ENCODE measurements at places on chromosomes 1 and 21.
A peak's percentile ranks its signal among the peaks of the same experiment; 100 is the strongest.

DNA sequence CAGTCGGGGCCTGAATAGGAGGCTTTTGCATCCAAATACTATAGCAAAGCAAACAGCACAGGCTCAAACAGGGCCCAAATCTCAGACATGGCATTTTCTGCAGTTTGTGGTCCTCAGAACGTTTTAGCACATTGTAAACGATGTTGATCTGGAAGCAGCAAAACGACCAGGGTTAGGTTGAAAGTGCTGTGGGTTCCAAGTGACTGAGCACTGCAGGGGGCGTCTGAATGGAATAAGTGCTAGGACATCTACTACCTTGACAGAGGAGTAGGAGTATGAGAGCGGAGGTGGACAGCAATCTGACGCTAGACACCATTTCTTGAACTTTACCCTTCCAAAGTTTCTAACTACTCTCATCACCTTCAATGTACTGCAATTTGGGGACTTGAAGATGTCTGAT lies 214.9 kb downstream of the BARHL2 start:
- DNase-seq = no peak

DNA sequence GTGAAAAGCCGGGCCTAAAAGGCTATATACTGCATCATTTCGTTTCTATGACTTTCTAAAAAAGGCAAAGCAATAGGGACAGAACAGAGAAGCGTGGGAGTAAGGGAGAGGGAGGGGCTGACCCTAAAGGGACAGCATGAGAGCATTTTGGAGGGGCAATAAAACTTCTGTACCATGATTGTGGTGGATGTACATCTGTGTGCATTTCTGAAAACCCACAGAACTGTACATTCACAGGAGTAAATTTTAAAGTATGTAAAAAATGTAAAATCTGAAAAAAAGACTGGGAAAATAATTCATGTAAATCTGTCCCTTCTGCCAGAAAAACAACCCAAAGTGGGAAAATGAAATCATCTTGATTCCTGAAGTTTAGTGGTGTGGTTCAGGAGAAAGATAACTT lies 235.4 kb downstream of the CENPF start:
- DNase-seq = no peak

- DNase-seq = no peak
These were observed 145.6 kb downstream of the CAMTA1 start for GRCh38 chr1:6930732-6931300.

DNA sequence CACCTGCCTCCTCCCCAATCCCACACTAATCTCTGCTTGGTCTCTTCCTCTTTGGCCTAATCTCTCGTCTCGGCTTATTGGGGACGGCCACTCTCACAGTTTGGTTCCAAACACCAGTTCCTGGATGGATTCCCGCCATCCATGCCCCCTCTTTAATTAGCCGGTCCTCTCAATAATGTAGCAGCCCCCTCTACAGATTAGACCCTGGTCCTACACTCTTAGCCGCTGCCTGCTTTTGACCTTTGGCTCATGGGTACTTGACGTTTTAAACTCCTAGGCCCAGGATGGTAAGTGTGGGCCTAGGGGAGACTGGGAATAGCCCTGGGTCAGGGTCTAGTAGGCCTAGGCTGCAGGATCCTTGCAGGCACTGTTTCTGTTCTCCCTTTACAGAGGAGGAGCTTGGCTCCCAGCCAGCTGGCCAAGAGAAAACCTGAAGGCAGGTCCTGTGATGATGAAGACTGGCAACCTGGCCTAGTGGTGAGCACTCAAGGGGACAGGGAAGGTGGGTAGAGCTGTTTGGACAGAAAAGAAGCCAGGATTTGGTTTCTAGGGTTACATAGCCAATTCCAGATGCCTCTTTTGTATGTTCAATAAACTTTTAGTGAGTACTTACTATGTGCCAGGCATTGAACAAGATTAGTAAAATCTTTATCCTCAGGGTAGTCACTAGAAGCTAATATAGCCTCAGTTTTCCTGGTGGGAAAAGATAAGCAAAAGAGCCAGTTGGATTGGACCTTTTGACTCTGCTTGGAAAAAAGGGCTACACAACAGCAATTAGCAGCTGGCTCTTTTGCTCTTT lies 758 bp downstream of the RAD54L start:
- DNase-seq = no peak

DNA sequence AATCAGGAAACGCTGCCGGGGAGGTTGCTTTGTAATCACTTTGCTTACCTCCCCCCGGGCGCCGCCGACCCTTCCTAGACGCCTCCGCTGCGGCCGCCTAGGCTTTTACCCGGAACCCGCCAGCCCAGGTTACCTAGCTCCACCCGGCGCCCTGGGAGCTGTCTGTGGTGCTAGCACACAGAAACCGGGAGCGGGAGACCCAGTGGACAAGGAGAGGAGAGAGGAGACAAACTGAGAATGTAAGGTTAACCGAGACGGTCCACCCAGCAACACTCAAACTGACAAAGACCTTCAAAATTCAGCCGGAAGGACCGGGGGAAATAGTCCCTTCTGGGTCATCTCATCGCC lies 9.8 kb downstream of the BARHL2 start:
- DNase-seq = no peak

DNA sequence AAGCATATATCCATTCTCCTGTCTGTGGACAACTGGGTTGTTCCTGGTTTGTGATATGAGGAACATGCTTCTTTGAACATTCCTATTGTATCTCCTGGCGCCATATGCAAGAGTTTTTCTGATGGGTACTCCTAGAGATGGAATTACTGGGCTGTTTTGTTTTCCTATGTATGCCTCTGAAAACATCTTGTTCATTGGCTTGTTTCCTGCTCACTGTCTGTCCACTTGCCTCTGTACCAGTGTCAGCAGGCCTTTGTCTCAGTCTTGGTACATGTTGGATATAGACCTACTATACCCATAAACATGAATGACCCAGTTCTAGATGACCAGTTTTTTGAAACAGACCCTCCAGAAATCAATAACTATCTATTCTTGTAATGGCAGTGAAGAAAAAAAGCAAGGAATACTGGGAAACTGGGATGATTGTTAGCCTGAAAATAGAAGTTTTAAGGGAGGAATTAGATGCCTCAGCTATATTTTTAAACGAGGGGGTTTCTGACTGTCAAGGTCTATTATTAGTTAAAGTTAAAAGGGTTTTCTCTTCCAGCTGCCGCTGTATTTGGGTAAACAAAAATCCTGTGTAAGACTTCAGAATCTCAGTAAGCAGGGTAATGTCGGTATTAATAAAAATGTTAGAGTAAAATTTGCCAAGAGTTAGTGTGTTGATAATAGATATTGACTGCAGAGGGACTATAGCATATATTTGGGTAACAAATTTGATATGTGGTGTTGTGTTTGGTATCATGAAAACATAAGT lies 103.6 kb downstream of the RYR2 start:
- DNase-seq = no peak

- DNase-seq = peak; percentile 82
These were observed at the start of gene NEK2 for GRCh38 chr1:211675230-211676105. Gene NEK2, minus strand, starts transcription at chr1:211675621. Its CDS starts 142 bp downstream, at chr1:211675479.

GRCh38 chr1:80023358-80023757 lies 1016.8 kb upstream of the ADGRL4 start:
- no peak for DNase-seq

DNA sequence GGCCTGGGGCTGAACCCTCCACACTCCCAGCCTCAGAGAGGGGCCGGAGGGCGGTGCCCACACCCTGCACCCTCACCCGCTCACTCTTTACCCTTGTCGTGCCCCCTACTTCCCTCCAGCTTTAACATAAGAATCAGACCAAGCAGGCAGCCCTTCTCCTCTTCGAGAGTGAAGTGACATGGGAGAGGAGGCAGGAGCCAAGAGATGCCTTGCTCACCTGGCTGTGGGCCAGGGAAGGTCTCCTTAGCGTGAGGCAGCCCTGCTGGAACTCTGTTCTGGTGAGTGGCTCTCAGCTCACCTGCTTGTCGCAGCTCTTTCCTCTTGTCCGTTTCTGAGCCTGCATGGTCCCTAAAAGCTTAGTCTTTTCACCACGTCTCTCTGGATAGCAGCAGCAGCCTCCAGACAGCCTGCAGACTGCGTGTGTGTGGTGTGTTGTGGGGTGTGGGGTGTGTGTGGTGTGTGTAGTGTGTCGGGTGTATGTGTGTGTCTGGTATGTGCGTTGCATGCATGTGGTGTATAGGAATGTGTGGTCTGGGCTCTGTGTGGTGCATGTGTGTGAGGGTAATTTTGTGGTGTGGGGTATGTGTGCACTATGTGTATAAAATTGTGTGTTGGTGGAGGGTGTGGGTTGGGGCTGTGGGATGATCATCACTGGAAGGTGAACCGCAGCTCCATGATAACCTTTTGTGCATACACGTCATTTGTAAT lies 86.7 kb downstream of the CCDC185 start:
- no peak for DNase-seq

DNA sequence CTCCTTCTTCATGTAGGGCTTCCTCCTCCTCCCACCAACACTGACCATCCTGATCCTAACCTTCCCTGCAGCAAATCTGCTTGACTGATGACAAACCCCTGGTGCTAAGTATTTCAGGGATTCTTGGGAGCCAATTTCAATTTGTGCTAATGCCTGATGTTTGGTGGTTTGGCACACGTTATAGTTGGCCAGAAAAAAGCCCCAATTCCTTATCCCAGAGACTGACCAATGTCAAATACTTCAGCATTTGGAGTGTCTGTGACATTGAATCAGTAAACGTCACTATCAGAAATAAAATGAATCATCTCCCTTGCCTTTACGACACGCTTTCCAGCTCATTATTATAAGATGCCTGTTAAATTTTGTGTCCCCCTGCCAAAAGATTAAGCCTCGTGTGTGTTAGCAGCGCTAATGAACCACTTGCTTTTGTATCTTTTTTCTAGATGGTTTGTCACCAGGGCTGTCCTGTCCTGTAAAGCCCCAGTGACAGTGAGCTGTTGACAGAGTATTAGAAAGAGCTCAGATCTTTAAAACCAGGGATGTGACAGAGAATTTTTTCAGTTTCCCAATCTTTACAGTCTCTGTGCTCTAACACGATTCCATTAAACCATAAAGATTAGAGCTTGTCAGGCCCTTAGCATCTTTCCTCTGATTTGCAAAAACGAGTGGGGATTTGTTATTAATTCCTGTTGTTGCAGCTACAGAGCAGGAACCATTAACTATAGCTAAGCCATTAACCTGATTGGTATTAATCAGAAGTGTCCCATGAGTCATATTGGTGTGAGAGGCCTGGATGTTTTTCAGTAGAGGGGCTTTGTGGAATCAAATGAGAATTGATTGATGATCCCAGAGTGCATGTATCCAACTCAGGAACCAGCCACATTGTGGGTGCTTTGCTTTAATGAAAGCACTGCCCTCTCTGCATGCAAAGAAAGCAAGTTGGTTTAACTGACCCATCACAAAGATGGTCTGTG lies 665.1 kb upstream of the PLXNA2 start:
- no peak for DNase-seq

DNA sequence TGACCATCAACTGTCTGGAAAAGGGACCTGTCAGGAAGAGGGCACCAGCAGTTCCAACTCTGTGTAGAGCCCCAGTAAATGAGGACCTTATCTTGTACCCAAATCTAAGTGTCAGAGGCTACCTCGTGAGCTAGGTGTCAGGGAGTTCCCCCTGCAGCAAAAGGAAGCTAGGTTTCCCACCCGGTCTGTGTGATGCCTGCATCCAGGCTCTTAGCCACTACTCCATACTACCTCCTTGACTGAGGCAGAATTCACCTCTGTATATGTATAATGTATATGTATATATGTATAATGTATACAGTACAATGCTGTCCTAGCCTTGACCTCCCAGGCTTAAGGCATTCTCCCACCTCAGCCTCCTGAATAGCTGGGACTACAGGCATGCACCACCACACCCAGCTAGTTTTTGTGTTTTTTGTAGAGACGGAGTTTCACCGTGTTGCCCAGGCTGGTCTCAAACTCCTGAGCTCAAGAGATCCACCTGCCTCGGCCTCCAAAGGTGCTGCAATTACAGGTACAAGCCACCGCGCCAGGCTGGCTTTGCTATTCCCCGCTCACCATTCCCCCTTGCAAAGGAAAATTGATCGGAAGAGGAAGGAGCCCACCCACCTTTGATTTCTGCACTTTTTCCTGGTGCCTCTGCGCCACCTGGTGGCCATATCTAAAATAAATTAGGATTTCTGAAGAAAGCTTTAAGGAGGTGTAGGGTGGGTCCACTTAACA lies 15.7 kb upstream of the LUZP1 start:
- DNase-seq = no peak

All from left renal cortex interstitium (tissue), 4 donors.